ENCODE measurements at places on chromosomes 2 and 18. TPM values are rescaled to one million over a fixed set of nuclear protein-coding genes. Genes with fewer than 3 reads are reported as not detected.
A peak's percentile ranks its signal among the peaks of the same experiment; 100 is the strongest.

DNA sequence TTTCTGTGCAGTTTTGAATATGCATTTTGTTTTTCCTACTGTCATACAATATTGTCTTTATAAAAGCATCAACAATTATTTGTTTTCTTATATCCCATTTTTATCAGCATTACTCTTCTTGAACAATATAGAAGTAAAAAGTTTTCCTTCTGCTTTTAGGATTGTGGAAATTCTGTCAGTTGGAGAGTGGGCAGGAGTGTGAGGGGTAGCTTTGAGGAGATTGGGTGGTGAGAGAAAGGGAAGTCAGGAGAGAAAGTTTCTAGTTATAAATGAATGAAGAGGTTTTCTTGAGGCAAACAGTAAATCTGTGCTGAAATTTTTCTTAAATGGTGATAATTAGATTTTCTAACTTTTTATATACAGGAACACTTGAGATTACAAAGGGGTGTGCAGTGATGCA is 151.7 kb upstream of the NOSTRIN start:
- H3K27me3 ChIP-seq = no peaks in the 10 kb centered on the region
- H3K27ac ChIP-seq = no peak overlapping the region
- no peak overlapping the region for H3K4me3 ChIP-seq
- peaks cover 5% of the 10 kb centered on the region for H3K4me1 ChIP-seq
- H3K36me3 ChIP-seq = no peaks in the 10 kb centered on the region

GRCh38 chr2:215105607-215106354 is 32.6 kb downstream of the ABCA12 start:
- no peaks in the 10 kb centered on the region for H3K36me3 ChIP-seq
- no peaks in the 10 kb centered on the region for H3K4me1 ChIP-seq
- no peak overlapping the region for H3K4me3 ChIP-seq
- no peak overlapping the region for H3K27ac ChIP-seq

- no peaks in the 10 kb centered on the region for H3K36me3 ChIP-seq
- peak overlapping the region; percentile 41 for H3K4me3 ChIP-seq
- H3K27me3 ChIP-seq = no peaks in the 10 kb centered on the region
- peaks cover 6% of the 10 kb centered on the region for H3K4me1 ChIP-seq
- DNase-seq = peak; percentile 69
These were observed 37.8 kb downstream of the PCBP1 start for GRCh38 chr2:70124983-70125480.

The CHRND gene
- not detected for total RNA-seq

The THOC1 gene
- 17.8 TPM for total RNA-seq

Data from colonic mucosa (tissue), 4 donors.